ENCODE measurements at places on chromosomes 13 and 19.

GRCh38 chr19:50486823-50487515 is 10.3 kb upstream of the GARIN5A start:
- no peak for DNase-seq

DNA sequence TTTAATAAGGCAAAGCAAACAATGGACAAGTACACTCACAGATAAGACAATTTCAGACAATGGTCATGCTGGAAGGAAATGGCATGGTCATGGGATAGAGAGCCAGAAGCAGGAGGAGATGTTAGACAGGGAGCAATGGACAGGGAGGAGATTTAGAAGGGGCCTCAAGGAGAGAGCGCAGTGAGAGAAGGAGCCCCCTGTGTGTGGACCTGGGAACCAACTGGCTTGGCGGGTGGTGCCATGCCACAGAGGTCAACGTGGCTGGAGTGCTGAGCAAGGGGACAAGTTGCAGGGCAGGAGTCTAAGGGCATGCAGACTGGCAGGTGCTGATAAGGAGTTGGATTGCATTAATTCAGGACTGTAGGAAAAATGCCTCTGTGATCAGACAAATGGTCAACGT is 75.3 kb upstream of the UQCRFS1 start:
- no peak for DNase-seq

GRCh38 chr13:101640788-101641400 is 188.4 kb downstream of the ITGBL1 start:
- no peak for DNase-seq

DNA sequence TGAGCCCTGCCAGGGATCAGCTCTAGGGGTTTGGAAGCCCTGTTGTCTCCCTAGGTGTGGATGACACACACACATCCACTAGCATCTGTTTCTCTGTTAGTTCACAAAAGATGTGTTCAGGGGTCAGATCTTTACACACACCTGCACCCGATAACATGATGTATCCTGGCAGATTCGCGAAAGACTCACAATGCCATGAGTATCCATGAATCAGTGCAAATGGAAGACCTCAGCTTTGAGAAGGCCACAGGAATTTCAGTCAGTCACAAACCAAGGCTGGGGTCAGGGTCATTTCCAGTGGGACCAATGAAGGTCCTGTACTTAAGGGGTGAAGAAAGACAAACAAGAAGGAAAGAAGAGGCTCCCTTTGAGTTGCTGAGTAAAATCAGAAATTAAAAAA is 898.2 kb downstream of the UQCRFS1 start:
- DNase-seq: no peak

GRCh38 chr19:6362027-6362350 is 658 bp downstream of the CLPP start:
- DNase-seq: no peak

GRCh38 chr13:79287939-79288795 is 117.9 kb downstream of the RBM26 start:
- no peak for DNase-seq

DNA sequence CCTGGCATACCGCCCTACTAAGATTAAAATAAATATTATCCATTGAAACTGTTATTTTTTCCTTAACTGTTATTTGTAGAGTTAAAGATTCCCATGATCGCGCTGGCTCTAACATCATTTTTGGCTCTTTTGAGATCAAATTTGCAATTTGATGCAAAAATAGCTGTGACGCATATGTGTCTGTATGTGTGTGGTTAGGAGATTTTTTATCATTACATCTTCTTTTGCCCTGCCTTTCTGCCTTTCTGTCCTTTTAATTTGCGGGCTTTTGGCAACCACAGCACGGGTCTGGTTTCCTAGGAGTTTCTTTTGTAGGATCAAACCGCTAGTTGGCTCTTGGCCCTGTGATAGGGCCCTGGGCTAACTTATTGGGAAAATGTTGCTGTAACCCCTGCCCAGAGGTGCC is 37.3 kb upstream of the ALOX5AP start:
- no peak for DNase-seq

- DNase-seq: no peak
Measured at GRCh38 chr13:40155201-40155600, 499.7 kb downstream of the COG6 start.

DNA sequence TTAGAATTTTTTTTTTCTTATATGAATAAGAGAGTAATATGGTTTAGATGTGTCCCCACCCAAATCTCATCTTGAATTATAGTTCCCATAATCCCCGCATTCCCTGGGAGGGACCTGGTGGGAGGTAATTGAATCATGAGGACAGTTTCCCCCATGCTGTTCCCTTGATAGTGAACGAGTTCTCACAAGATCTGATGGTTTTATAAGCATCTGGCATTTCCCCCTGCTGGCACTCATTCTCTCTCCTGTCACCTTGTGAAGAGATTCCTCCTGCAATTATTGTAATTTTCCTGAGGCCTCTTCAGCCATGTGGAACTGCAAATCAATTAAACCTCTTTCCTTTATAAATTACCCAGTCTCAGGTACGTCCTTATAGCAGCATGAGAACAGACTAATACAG is 205.7 kb downstream of the MYO16 start:
- no peak for DNase-seq

DNA sequence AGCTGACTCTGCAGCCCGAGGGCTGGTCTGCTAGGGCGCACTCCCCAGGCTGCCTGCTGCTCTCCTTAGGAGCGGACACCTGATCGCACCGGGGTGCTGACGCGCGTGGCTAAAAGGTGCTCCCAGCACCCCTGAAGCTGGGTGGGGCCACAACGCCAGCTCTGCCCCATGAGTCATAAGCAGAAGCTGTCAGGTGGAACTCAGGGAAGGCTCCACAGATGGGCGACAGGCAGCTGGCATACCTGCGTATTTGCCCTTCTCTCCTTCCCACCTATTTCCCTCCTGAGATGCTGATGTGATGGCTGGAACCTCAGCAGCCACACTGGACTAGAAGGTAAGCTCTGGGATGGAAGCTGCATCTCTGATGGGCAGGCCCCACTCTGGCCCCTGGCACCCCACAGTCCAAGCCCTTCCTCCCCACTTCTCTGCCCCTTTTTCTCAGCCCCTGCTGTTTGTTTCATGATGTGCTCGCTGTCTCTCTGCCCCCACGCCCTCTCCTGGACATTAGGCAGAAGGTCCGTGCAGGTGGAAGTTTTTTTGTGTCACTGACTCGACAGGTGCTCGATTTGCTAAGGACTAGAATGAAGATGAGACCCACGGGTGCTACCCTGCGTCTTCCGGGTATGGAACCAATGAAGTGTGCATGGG is 30.3 kb upstream of the CACTIN start:
- no peak for DNase-seq

DNA sequence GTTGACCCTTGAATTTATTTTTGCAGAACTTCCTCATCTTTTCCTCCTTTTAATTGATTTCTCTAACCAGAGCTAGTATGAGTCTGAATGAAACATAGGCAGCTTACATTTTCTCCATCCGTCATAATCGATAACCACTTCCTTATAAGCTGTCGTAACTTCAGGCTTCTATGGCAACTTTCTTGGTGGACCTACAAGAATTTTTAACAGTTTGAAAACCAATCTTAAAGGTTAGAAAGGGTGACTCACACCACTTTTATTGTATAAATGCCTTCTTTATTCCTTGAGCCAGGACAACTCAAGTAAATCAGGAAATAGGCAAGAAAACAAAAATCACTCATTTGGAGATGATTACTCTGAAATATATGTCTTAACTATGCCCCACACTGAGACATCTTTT is 105.7 kb upstream of the KL start:
- no peak for DNase-seq

All from NCI-H446 treated with DMSO at 0.1 percent for 48 hours (cell line).